Progenitor cell of endocrine pancreas (in vitro differentiated cells): ENCODE measurements at places on chromosomes 16 and 17. TPM values are rescaled to one million over a fixed set of nuclear protein-coding genes. Genes with fewer than 3 reads are reported as not detected.

- no peak for DNase-seq
These were observed 213.0 kb upstream of the C17orf78 start for GRCh38 chr17:37162800-37163199.

CBX1 gene
- total RNA-seq: 177 and 181 TPM in 2 replicates

GRCh38 chr17:82884970-82885353, 45.1 kb upstream of the ZNF750 start:
- DNase-seq: no peak

MAPT gene
- 2.5 and 3.6 TPM in 2 replicates for total RNA-seq

ZNF597 gene
- total RNA-seq: 2.0 and 2.2 TPM in 2 replicates

DNA sequence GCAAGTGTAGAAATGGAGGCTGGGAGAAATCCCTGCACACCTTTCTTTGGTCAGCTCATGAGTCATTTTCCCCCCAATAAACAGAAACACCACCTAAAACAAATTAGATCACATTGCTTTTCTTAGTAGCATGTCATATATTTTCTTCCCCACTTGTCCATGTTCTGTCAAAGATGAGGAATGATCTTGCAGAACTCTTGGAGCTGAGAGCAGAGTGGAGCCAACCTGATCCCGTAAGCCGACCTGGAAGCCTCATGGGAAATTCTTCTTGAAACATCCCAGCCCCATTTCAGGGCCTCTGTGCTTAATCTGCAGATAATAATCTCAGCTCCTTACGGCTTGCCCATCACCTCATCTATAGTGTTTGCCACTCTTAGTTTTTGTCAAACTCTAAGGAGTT, 284.6 kb upstream of the ELAC2 start:
- no peak for DNase-seq

- DNase-seq: peak; percentile 51
These were observed 43.0 kb upstream of the TANGO6 start for GRCh38 chr16:68800257-68800875.

MMP2 gene
- total RNA-seq: 5.9 and 8.4 TPM in 2 replicates

GRCh38 chr17:46793541-46793940, 25.0 kb downstream of the WNT3 start:
- no peak for DNase-seq

METTL26 gene
- total RNA-seq: 59.3 and 64.0 TPM in 2 replicates

- no peak for DNase-seq
These were observed 55.2 kb downstream of the ARSG start for GRCh38 chr17:68346448-68346847.

- no peak for DNase-seq
These were observed 34.0 kb downstream of the YPEL2 start for GRCh38 chr17:59365383-59365981.

MLYCD gene
- 9.4 and 9.6 TPM in 2 replicates for total RNA-seq

DNA sequence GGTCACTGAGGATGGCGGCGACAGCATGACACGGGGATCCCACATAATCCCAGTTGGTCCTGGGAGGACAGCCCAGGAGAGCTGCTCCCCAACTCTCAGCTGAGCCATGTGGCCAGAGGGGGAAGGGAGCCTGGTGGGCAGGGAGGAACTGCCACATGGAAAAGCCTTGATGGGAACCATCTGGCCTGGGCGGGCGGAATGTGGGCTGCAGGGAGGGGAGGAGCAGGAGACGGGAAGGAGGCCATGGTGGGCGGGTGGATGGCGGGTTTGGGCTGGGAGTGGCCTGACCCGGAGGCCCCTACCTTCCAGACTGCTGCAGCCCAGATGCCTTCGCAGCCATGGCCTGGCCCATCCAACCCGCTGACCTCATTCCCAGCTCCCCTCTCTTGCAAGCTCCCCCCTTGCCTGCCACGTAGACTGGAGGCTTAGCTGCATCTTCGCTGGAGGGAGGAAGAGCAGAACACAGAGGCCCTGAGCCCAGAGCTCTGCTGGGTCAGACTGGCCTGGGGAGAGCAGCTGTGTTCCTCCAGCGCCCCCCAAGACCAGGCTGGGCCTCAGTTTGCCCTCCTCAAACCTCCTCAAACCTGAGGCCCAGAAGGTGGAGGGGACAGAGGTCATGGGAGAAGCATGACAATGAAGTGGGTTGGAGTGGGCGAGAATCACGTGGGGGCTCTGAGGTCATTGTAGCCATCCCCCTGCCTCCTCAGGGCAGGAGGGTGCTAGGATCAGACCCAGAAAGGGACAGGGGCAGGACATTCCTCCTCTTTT, 8.2 kb upstream of the COL1A1 start:
- DNase-seq: no peak

GRCh38 chr17:78174346-78174869, 6.0 kb downstream of the SYNGR2 start:
- DNase-seq: no peak

DNA sequence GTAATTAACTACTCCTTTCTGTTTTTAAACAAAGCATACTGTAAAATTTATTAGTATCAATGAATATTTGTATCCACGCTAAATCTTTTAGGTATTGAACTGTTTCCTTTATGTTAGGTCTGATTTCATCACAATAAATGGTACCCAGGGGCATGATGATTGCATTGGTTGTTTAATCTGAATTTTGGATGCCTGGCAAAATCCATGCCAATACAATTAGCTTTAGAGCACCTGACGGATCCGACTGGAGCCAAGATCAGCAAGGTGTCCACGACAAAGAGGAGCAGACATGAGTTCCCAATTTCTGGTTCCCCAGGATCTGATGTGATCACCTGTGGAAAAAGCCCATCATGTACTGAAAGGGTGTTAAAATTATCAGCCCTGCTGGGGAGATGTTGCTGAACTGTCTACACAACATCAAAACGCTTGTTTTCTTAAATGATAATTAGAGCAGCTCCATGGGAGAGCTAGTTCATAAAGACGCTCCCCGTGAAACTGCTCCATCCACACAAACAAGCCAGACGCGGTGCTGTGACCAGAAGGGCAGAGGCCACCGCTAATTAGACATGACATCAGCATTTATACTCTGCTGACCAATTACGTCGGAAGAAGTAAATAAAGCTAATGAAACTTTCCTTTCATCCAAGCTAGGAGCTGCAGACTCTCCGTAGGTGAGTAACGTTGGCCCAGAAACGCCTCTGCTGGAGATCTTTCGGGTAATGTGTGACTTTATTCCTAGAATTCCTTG, 151.7 kb downstream of the CPPED1 start:
- no peak for DNase-seq

- DNase-seq: no peak
These were observed 57.0 kb upstream of the KIFC3 start for GRCh38 chr16:57859331-57859730.

TBC1D3H gene
- not detected in 2 replicates for total RNA-seq

- no peak for DNase-seq
These were observed 8.0 kb upstream of the WFDC1 start for GRCh38 chr16:84286578-84287240.

HOXB9 gene
- 0.18 TPM in 1 of 2 replicates, not detected in the other for total RNA-seq

DNA sequence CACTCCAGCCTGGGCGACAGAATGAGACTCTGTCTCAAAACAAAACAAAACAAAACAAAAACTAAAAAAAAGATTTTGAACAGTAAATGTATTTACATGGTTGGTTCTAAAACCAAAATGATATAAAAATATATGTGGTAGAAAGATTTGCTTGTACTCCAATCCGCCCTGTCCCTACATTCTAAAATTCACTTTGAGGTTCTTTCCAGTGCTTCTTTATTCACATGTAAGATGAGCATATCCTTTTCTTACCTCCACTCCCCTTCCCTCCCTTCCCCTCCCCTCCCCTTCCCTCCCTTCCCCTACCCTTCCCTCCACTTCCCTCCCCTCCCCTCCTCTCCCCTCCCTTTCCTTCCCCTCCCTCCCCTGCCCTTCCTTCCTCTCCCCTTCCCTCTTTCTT, 34.4 kb downstream of the RAP1GAP2 start:
- no peak for DNase-seq

SIAH1 gene
- 38.3 and 40.5 TPM in 2 replicates for total RNA-seq

DNA sequence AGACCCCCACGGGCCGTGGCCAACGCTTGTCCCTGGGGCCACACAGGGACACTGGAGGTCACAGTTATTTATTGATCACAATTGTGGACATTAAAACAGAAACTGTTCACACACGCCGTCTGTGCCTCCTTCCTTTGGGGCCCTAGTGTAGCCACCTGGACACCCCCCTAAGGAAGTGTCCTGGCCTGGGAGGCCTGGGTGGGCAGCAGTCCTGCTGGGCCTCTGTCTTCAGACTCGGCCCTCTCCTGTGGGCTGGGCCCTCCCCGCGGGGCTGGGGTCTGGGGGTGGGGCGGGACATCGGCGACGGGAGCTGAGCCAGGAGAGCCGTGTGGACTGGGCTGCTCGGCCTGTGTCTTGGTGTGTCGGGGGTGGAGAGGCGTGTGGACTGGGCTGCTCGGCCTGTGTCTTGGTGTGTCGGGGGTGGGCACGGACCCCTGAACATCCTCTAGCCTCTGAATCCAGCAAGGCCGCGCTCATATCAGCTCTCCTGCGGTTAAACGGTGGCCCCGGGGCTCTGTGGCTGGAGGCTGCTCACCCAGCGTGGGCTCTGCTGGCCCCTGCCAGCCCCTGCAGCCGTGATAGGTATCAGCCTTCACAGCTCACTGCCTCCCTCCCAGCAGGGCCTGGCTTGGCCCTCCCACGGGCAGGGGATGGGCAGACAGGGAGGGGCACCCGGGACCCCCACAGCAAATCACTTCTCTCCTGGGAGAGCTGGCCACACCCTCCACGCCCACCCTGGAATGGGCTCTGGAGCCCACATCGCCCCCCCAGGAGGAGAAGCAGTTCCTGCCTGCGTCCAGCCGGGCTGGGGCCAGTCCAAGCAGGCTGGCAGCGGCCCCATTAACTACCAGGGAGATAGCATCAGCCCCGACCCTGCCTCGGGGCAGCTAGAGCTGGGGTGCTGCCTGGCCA, 1.1 kb upstream of the NHLRC4 start:
- DNase-seq: no peak

DNA sequence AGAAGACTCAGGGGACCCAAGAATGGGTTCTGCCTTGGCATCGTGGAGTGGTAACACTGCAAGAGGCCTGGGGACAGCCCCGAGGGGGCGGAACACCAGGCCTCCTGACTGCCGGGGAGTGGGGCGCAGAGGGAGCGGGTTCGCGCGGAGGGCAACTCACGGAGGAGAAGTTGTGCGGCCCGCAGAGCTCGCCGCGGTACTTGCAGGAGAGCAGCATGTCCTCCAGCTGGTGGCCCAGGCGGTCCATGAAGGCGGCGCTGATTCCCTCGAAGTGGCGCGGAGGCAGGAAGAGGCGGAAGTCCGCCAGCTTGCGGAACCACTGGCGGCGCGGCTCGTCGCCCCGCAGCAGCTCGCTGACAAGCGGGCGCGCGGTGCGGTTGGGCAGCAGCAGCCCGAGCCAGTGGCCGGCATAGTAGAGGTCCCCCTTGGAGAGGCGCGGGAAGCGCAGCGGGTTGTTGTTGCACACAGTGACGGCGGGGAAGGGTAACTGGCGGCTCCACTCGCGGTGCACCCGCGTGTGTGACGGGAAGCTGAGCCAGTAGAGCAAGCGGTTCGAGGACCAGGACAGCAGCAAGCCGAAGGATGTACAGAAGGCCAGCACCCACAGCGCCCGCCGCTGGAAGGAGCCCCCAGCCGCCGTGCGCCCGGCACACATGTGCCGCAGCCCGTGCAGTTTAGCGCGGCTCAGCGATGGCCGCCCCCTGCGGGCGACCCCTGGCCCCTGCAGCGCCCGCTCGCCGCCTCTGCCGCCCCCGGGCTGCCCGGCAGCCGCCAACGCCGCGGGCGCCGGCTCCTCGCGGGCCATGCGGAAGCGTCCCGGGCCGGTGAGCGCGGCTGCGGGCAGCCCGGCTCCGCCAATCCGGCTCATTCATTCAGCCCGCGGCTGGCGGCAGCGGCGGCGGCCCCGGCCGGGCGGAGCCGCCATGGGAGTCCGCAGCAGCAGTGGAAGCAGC, 1.6 kb downstream of the ASIC2 start:
- DNase-seq: peak; percentile 20

DNA sequence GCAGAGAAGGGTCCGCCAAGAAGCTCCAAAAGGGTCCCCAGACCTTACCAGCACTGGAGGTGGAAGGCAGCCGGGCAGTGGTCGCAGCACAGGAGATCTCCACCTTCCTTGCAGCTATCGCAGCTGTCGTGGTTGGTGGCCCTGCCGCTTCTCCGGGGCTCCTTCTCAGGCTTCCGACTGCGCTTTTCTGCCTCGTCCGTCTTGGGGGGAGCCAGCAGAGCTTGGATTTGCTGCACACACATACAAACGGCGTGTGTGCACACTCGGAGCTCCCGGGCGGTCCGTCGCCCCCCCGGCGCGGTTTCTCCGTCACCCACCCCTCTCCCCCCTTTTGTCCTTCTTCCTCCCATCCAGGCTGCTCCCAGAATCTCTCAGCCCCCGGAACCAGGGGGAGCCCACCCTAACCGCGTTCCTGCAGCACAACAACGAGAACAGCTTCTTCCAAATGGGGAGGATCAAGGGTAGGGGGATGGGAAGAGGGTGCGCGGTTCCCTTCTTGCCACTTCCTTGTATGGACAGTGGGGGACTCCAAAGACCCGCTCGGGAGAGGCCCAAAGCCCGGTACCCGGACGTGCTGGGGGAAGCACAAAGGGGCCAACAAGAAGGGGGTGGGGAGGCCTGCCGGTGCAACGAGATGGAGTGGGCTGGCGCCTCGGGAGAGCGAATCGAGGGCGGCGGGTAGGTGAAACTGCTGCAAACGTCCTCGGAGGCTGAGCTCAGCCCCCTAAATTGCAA, 1.1 kb downstream of the PHF12 start:
- no peak for DNase-seq
